Kasumi-1 (cell line): ENCODE measurements at places on chromosomes 12 and 14.

GRCh38 chr12:23655112-23655511 is 294.4 kb downstream of the SOX5 start:
- no peak for DNase-seq

- DNase-seq: peak; percentile 41
These were observed 9.4 kb downstream of the ASPG start for GRCh38 chr14:104094709-104095425.

DNA sequence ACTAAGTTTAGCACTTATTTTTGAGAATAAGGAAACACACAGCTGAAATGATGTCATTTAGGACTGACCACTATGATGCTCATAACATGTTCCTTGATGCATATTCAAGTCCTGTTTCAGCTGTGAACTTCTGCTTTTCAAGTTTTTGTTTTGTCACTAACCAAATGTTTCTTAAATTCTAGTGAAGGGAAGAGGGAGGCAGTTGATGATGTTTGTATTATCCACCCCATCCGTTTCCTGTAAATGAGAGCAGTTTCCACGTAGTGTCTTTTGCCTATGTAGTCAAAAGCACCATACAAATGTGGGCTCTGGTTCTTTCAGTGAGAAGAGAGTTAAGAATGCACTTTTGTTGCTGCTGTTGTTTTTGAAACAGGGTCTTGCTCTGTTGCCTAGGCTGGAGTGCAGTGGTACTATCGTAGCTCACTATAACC is 491.8 kb downstream of the PCNX1 start:
- DNase-seq: peak; percentile 37

- DNase-seq: no peak
These were observed 1.7 kb upstream of the SPATS2 start for GRCh38 chr12:49365542-49365941.

GRCh38 chr14:23544511-23545447 is 6.8 kb downstream of the ZFHX2 start:
- DNase-seq: no peak

DNA sequence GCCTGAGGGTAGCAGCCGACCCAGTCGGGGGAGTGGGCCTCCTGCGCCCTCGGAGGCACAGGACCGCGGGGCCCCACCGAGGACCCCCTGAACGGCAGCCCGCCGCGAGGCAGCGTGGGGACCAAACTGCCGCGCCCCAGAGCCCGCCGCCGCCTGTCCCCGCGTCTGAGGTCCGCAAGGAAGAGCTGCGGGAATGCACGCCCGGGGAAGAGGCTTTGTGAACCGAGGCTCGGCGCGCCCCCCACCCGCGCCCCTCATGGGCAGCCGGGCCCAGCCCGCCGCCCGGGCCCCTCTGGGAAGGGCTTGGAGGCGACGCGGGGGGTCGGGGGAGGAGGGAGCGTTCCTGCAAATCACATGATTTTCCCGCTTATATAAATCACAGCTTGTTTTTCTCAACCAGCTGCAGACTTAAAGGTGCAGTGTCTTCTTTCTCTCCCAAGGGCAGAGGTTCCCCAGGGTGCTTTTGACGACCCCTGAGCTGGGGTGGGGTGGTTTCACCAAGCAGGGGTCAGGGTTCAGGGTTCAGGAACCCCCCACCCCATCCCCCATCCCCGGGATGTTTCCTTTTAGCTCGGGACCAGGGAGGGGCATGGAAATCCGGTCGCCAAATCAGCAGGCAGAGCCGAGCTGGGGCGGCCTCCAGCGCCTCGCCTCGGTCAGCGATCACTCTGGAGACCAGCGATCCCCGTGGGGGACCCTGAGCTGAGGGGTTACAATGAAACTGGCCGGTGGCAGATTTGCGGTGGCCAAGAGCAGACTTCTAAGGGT is 44.7 kb upstream of the ATP23 start:
- no peak for DNase-seq

GRCh38 chr12:101616027-101616494 is 21.3 kb downstream of the MYBPC1 start:
- DNase-seq: peak; percentile 14

DNA sequence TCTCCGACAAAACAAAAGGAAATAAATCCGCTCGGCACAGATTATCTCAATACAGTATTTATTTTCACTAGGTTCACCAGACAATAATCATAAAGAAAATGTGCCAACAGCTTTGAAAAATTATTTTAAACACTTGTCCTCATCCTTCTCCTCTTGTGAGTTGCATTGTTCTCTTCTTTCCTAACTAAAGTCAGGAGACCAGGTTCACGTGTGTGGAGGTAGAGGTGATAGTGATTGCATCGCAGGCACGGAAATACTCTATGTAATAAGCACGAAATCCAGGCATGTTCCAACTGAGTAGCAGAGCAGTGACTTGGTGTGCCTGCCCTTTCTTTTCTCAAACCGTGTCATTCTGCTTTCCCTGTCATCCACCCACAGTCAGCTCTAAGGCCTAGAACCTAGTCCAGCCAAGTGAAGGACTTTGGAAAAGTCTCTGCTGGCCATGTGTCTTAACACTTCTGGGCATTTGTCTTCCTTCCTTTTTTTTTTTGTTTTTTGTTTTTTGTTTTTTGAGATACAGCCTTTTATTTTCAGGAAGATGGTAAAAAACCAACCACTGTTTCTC is 939 bp upstream of the SEL1L start:
- DNase-seq: no peak

DNA sequence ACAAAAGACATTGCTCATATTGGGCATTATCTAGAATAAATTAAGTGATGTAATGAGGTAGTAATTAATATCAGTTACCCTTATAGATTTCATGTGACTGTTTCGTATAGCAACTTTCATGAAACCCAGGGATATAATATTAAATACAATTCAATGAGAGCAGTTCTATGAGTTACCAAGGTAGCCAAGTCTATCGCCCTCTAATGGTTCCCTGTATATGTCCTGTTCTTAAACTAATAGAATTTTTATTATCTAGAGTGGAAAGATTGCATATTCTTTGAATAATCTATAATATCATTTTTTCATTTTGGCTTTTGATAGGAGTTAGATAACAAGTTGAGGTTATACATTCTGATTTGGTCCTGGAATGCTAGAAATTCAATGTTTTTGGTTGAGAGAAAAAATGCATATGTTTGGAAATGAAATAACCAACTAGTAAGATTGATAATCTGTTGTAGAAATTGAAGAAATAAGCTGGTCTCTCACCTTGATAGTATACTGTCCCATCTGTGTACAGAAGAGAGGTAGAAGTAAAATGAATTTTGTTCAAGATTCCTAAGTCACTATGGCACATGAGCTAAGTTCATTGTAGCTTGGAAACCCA is 59.7 kb downstream of the SCFD1 start:
- peak; percentile 46 for DNase-seq

GRCh38 chr12:124824195-124824594 is 39.5 kb downstream of the SCARB1 start:
- DNase-seq: no peak

- DNase-seq: peak; percentile 48
These were observed 5.4 kb downstream of the KCNH5 start for GRCh38 chr14:63039866-63040265.

DNA sequence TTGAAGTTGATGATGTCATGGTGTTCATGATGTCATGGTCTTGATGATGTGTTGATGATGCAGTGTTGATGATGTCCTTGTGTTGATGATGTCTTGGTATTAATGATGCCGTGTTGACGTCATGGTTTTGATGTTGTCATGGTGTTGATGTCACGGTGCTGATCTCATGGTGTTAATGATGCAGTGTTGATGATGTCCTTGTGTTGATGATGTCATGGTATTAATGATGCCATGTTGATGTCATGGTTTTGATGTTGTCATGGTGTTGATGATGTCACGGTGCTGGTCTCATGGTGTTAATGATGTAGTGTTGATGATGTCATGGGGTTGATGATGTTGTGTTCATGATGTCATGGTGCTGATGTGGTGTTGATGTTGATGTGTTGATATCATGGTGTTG is 48.0 kb upstream of the RIMBP2 start:
- no peak for DNase-seq

DNA sequence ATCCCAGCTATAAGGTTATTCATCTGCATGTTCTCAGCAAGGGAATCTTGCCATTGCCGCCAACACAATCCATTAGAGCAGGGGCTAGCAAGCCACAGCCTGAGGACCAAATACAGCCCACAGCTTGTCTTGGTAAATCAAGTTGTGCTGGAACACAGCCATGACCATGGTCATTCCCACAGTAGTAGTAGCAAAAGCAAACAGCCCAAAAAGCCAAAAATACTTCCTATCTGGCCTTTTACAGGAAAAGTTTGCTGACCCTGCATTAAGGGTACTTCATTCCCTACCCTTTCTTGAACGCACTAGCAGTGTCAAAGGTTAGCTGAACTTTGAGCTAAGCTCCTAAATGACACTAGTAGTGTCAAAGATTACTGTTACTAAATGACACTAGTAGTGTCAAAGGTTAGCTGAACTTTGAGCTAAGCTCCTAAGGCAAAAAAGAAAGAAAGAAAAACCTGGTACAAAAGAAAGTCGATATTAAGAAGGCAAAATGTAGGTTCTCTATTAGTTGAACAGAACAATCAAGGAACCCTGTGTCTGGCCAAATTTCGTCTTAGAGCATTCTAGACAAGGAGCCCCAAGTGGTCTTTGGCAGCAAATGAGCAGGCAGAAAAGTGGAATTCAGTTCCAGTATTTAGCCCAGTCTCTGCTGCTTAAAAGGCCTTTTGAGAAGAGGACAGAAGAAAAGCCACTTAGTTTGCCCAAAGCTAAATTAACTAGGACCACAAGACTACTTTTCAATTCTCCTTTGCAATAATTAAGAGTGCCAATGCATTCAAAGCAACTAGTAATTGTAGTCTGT is 67.7 kb downstream of the NT5DC3 start:
- no peak for DNase-seq

GRCh38 chr14:23365732-23366425 is 907 bp upstream of the EFS start:
- DNase-seq: no peak

DNA sequence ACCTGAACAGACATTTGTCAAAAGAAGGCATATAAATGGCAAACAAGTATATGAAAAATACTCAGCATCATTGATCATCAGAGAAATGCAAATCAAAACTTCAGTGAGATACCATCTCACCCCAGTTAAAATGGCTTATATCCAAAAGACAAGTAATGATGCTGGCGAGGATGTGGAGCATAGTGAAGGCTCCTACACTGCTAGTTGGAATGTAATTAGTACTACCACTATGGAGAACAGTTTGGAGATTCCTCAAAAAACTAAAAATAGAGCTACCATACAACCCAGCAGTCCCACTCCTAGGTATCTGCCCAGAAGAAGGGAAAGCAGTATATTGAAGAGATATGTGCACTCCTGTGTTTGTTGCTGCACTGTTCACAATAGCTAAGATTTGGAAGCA is 146.1 kb downstream of the TGFB3 start:
- DNase-seq: no peak

GRCh38 chr12:87405918-87406317 is 623.3 kb downstream of the C12orf50 start:
- DNase-seq: no peak

DNA sequence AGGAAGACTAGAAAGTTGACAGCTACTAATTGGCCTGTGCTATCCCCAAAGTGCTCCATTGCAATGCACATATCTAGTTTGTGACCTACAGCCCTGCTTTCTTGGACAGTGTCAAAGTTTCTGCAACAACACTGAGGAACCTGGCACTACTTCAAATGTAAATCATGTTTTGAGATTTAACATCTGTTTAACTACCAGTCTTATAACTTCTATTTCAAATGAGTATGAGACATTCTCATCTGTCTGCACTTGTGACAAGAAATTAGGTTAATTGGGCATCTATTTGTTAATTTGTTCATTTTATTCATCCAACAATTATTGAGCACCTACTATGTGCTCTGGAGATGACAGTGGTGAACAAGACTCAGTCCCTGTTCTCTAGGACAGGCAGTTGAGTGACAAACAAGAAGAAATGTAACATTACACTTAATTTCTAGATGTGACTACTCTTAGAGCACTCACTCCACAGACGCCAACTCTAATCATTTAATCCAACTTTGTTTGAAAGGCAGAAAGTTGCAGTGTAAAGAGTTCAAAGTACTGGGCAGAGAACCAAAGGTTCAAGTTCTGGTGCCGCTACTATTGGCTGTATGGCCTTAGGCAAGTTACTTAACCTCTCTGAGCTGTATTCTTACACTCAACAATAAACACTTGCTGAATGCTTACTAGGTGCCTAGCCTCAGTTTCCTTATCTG is 74.8 kb downstream of the HECTD4 start:
- no peak for DNase-seq

GRCh38 chr12:131986361-131986760 is 36.6 kb downstream of the EP400 start:
- no peak for DNase-seq

GRCh38 chr12:57006809-57007475 is 596 bp upstream of the ZBTB39 start:
- no peak for DNase-seq

GRCh38 chr12:66111605-66112004 is 18.9 kb downstream of the LLPH start:
- no peak for DNase-seq
